ENCODE measurements at places on chromosomes 12 and 14.
A peak's percentile ranks its signal among the peaks of the same experiment; 100 is the strongest.

DNA sequence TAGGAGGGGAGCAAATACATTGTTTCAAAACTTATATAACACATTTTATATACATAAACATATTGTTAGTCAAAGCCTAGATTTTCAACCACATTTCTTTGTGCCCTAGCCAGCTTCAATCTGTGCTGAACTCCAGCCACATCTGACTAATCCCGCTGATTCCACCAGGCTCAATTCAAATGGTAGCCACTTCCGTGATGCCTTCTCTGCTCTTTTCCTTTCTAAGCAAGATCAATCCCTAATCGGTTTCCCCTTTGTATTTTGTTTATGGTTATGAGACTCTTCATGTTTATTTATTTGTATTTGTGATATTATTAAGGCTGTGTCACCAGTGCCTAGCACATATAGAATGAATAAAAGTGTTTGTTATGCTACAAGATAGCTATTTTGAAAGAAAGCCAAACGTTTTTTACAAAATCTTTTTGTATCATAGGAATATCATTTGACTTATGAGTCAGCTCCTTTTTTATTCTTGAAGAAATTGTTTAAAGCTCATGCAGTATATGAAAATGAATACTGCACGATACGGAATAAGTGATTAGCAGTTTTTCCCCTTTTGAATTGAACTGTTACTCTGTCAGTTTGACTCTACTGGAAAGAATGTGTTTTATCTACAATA is 110.2 kb downstream of the PLEKHA5 start:
- DNase-seq, result no peak

DNA sequence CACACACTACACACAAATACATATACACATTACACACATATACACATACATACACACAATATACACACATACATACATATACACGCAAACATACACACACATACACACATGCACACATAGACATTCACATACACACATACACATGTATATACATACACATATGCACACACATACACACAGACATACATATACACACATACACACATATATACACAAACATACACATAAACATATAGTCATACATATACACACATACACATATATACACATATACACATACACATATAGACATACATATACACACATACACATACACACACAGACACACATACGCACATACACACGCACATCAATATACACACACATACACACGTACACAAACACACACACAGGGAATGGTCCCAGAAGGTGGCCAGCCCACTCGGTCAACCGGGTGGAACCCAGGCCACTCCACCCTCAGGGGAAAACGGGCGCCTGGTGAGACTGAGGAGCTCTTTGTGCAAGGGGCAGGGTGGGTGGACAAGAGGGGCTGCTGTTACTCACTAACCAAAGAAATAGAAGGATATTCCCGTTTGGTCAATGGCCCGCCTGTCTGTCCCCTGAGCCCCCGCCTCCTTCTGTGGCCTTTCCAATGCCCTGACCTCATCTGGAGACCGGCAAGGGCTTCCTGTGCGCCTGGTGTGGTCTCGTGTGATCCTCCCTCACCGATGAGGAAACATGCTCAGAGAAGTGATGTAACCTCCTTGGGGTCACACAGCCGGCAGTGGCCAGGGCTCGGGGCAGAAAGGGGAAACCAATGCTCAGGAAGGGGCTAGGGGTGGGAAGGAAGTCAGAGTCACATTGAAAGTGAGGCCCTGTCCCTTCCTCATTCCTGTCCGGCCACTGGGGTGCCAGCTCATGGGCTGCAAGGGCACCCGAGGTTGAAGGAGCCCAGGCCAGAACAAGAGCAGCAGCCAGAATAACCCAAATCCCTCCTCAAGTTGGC is 5.3 kb downstream of the TRPV4 start:
- DNase-seq, result peak; percentile 91

GRCh38 chr12:81809829-81810595 is 50.9 kb upstream of the PPFIA2 start:
- no peak for DNase-seq

- no peak for DNase-seq
Measured at GRCh38 chr12:99147130-99147529, 500.4 kb upstream of the GARIN6 start.

DNA sequence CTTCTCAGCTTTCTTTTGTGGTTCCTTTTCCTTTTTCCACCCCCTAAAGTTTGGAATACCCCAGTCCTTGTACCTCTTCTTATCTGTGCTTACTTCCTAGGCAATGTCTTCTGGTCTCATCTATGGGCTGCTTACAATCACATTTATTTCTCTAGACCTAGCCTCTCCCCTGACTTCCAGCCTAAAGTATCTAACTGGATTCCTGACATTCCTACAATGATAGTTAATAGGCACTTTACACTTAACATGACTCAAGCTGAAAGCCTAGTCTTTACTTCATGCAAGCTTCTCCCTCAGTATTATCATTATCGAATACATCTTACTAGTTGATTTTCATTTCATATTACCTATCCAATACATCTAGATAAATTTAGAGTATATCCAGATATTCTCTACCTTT is 21.2 kb downstream of the CLECL1 start:
- DNase-seq, result no peak

Measured in spleen (tissue), 13 donors.